Stimulated activated CD8-positive, alpha-beta memory T cell treated with anti-CD3 and anti-CD28 coated beads, Interleukin-2, amount 100 ng/mL, for 1 hour (primary cell): ENCODE measurements at places on chromosomes 11 and 22.
A peak's percentile ranks its signal among the peaks of the same experiment; 100 is the strongest.

GRCh38 chr22:35539910-35540594 lies 579 bp upstream of the RASD2 start:
- DNase-seq: peak; percentile 47

GRCh38 chr11:5285703-5286340 lies 15.9 kb downstream of the OR51B4 start:
- DNase-seq: no peak

DNA sequence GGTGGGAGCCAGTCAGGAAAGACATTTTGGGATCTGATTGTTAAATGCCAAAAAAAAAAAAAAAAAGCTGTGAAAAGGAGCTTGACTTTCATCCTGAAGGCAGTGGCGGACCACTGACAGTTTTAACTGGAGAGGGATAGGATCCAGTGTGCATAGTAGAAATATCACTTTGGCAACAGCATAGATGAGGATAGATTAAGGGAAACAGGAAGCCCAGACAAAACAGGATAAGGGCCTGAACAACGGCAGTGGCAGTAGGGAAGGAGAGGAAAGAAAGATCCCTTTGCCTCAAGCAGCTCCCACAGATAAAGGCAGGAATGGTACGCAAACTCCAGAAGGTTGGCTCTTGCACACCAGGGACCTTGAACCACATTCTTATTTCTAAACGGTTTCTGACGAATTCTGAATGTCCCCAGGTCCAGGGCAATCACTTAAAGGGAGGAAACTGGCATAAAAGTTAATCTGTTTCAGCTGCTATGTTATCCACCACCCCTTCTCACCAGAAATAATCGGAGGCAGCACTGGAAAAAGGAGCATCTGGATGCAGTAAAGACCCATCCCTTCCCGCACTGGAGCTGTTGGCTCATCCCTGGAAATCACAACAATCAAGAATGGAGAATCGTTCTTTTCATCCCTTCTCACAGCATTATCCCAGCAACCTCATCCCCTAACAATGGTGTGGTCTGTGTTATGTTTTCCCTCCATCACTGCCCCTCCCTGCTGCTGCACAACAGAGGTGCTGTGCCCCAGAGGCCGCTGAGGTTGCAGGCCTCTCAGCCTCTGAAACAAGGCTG lies 99.1 kb downstream of the GAB2 start:
- DNase-seq: no peak

- no peak for DNase-seq
Measured at GRCh38 chr11:90309693-90310092, 86.8 kb upstream of the CHORDC1 start.

GRCh38 chr11:27383645-27384044 lies 20.6 kb upstream of the CCDC34 start:
- no peak for DNase-seq

GRCh38 chr11:117510646-117511045 lies 183.0 kb downstream of the CEP164 start:
- DNase-seq: no peak

DNA sequence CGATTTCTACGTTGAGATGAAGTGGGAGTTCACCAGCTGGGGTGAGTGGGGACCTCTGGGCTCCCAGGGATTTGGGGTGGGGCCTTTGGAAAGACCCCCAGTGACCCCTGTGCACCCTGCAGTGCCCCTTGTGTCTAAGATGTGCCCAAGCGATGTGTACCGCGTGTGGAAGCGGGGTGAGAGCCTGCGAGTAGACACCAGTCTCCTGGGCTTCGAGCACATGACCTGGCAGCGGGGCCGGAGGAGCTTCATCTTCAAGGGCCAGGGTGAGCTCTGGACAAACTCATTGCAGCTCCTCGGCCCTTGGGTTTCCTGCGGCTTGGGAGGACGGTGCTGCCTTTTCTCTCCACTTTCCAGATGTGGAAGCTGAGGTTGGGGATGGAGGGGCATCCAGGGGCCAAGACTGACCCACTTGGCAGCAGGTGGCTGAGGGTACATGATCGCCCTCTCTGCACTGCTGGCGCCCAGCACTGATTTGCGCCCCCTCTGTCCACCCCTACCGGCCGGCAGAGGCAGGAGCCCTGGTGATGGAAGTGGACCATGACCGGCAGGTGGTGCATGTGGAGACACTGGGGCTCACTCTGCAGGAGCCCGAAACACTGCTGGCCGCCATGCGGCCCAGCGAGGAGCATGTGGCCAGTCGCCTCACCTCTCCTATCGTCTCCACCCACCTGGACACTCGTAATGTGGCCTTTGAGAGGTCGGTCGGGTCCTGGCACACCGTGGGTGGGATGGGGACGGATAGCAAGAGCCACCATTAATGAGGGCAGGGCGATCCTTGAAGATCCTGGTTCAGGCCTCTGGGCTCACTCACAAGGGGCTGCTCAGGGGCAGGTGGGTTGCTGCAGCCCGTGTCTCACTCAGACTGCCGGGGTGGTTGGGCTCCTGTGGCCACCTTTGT lies 2.6 kb downstream of the ANKRD13D start:
- DNase-seq: no peak

DNA sequence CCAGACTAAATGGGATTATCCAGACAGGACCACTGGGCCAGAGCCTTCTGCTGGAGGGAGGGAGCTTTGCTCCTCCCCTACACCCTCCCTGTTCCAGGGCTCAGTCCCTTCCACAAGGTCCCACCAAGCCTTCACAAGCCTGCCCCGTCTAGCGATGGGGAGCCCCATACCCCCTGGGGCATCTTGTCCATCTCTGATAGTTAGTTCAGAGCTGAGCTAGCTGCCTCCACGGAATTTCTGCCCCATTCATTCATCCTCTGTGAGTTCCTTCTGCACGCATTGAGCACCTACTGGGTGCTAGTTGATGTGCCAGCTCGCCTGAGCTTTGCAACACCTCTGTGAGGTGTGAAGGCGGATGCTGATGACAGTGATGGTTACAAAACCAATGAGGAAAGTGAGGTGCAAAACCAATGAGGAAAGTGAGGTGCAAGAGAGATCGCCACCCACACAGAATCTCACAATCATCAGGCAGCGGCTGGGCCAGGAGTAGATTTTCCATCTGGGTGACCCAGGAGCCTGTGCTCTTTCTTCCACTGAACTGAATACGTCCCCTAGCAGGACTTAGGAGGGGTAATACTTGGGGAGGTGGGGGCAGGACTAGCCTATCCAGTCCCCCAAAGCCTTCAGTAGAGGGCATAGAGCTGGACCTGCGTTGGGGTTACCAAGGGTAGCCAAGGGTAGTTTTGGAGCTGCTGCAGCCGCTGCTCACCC lies 21.5 kb upstream of the CBX7 start:
- DNase-seq: no peak

- no peak for DNase-seq
Measured at GRCh38 chr11:107247167-107247861, 210.3 kb downstream of the CWF19L2 start.

GRCh38 chr11:131186629-131187101 lies 183.8 kb upstream of the NTM start:
- no peak for DNase-seq

DNA sequence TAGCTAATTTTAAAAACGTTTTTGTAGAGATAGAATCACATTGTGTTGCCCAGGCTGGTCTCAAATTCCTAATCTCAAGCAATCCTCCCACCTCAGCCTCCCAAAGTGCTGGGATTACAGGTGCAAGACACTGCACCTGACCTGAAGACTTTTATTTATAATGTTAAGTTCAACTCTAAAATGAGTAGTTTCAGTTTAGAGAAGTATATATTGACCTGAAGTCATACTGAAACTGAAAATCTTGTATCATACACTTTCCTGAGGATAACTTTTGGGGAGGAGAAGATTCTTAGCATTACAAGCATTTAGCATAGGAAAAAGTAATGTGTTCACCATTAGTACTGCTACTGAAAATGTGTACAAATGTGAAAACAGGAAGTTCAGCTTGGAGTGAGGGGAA lies 249.3 kb downstream of the CASP12 start:
- no peak for DNase-seq
